ELF-1 (cell line): ENCODE measurements at places on chromosomes 1 and 21.

DNA sequence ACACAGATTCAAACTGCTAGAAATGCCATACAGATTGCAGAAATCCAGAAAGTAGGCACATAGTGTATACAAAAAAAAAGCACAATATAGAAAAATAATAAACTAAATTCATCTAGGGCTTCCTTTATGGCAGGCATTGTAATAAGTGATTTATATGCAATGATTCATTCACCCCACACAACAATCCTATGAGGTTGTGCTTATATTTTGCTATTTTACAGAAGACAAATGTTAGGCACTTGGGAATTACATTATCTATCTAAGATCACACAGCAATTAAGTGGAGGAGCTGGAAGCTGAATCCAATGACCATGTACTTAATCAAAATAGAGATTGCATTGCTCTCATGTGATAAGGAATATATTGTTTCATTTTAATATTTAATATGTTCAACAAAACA lies 225.7 kb upstream of the KCNK2 start:
- DNase-seq, result no peak

GRCh38 chr1:17232759-17233661 lies 15.9 kb upstream of the PADI3 start:
- DNase-seq, result no peak

DNA sequence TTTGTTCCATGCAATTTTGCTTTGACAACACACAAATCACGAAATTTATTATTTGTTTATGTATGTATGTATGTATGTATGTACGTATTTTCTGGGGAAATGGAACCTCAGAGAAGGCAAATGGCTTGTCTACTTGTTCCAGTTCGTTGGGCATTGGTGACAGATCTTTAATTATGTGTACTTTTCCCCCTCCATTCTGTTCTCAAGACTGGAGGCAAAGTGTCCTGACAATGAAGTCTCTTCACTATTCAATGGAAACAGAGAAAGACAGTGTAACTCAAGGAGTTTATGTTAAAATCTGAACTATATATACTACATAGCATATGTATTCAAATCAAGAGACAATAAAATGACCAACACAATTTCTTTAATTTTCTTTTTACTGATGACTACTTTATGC lies 245.7 kb upstream of the PTBP2 start:
- DNase-seq, result no peak

- no peak for DNase-seq
Measured at GRCh38 chr1:30740251-30741238, 17.0 kb downstream of the LAPTM5 start.

DNA sequence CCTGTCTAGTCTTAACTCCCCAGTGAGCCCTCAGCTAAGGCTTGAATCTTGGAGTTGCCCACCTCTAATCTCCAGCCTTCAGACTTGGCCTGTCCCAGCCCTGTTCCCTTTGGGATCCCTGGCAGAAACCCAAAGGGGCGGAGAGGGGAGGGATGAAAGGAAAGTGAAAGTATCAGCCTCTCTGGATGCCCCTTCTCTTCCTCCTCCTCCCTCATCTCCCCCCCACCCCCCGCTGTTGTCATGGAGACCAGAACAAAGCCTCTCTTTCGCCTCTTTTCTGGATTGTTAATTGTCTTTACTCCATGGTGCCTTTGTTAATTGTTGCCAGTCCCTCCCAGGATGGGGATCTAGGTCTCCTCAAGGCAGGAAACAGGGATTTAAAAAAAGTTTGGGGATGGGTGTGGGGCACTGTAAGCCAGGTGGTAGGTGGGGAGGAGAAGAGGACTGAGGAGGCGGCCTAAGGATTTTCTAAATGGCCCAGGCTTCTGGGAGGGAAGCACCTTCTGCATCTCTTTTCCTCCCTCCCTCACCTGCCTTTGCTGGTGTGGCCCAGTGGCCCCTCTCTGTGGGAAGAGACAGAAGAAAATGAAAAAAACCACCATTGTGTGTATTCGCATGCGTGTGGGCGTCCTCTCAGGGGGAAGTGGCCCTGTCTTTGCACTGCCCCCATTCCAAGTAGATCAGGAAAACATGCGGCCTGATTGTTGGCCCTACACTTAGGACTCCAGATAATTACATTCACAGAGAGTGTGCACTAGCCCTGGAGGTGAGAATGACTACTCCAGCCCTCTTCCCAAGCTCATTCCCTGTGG lies 7.5 kb upstream of the SOX13 start:
- peak; percentile 74 for DNase-seq

DNA sequence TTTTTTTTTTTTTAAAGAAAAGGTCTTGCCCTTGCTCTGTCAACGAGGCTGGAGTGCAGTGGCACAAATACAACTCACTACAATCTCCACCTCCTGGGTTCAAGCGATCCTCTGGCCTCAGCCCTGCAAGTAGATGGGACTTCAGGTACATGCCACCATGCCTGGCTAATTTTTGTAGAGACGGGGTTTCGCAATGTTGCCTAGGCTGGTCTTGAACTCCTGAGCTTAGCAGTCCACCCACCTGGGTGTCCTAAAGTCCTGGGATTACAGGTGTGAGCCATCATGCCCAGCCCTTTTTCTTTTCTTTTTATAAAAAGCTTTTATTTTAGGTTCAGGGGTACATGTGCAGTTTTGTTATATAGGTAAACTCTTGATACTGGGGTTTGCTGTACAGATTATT lies 47.2 kb downstream of the TLR5 start:
- no peak for DNase-seq

GRCh38 chr21:33185852-33186251 lies 43.9 kb upstream of the IFNAR2 start:
- no peak for DNase-seq

DNA sequence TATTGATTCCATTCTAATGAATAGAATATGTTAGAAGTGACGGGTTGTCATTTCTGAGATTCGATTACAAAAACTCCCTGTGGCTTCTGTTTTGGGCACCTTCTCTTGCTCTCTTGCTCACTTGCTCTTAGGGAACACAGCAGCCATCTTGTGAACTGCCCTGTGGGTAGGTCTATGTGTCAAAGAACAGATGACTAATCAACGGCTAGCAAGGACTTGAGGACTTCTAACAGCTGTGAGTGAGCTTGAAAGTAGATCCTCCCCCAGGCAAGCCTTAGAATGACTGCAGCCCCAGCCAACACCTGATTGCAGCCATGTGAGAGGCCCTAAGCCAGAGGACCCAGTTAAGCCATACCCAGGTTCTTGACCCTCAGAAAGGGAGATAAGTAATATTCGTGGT lies 49.3 kb downstream of the AZIN2 start:
- no peak for DNase-seq

DNA sequence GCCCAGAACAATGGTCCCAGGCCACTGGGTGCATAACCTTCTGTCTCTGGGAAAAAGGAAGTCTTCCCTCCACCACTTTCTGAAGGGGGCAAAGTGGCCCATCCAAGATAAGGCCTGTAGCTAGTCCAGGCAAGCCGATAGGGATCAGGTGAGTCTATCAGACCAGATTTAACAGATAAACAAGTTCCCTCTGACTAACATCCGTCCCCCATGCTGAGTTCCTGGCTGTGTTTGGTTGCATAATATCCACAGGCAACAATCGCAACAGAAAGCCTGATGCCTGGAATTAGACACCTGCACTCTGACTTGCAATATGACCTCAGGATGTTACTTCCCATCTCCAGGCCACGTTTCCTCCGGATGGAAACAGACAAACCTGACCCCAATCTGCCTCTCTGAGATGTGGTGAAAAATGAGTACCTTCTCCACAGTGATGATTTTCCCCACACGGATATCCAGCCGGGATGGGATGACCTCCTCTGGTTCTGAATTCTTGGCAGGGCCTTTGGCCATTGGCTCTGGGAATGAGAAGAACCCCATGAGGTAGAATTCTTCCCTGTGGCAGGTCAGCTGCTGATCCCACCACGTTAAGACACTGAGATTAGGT lies 36.4 kb downstream of the YARS1 start:
- DNase-seq, result no peak

GRCh38 chr21:38420140-38420539 lies 78.1 kb downstream of the ERG start:
- no peak for DNase-seq

DNA sequence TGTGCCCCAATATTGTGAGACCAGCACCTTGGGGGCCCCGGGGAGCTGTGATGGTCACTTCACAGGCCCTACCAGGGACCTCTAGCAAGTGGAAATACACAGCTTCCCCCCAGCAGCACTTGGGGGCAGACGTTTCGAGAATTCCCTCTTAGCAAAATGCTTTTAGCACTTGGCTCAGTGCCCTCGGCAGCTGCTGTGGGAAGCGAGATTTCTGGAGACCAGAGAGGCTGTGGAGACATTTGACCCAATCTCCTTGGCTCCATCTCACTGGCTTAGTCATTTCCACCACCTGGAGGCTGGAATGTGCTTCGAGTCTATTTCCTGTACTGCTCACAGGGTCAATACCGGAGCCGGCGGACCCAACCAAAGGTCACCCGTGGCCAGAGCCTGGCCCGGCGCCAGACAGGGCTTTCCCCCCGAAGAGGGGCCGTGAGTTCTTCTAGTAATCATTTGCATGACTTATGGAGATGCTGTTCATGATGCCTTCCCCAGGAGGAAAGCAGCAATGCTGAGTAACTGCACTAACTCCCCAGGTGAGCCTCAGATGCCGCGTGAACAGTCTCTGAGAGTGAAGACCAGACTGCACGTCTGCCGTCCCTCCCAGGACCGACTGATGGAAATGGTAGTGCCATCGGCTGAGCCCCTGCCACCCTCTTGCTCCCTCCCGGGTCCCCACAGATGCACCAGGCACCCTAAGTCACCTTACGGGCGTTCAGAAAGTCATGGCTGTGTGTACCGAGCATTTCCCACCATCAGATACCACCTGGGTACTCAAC lies 4.4 kb upstream of the C2CD2 start:
- peak; percentile 57 for DNase-seq
